ENCODE measurements at places on chromosomes 12 and 14. TPM values are rescaled to one million over a fixed set of nuclear protein-coding genes. Genes with fewer than 3 reads are reported as not detected.

- no peak for DNase-seq
Observed at GRCh38 chr14:96852823-96853422, 55.7 kb downstream of the VRK1 start.

The CATSPERB gene
- not detected for total RNA-seq

The LRRC10 gene
- 27.2 TPM for total RNA-seq

GRCh38 chr14:92924247-92924646, 1.3 kb downstream of the CHGA start:
- no peak for DNase-seq

GRCh38 chr14:92328664-92329255, 5.8 kb downstream of the SLC24A4 start:
- no peak for DNase-seq

DNA sequence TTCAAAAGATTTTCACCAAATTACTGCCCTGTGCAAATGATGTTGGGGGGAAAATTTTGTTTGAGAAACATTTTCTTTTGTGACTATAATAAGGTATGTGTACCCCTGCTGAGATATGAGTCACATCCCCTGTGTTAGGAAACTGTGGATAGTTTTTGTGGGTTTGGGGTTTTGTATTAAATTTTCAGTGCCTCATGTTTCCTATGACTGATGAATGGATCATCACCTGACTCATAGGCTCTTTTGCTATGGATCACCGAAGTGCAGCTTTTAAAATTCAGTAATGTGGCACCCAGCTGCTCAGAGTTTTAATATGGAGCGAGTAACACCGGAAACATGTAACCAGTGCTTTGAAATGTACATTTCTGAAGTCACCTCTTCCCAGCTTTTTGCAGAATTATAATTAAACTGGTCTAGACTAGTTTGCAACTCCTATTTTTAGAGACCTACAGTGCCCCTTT, 167.4 kb upstream of the HMGA2 start:
- DNase-seq = no peak

GRCh38 chr12:88726806-88727720, 146.8 kb upstream of the KITLG start:
- no peak for DNase-seq

DNA sequence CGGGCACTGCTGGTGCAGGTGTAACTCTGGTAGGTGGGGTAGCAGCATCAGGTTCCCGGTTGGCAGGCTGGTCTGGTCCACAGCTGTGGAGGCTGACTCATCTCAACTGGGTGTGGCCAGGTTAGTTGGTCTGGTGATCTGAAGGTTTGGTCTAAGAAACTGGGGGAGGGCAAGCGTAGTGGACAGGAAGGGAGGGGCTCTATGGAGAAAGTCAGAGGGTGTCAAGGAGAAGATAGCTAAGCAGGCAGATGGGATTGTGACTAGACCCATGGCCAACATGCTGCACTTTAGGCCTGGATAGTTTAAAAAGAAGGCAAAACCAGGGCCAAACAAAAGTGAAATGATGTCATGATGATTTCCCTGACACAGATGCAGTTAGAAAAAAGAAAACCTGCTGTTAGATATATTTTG, 7.9 kb downstream of the TRIM9 start:
- DNase-seq = peak; percentile 35

DNA sequence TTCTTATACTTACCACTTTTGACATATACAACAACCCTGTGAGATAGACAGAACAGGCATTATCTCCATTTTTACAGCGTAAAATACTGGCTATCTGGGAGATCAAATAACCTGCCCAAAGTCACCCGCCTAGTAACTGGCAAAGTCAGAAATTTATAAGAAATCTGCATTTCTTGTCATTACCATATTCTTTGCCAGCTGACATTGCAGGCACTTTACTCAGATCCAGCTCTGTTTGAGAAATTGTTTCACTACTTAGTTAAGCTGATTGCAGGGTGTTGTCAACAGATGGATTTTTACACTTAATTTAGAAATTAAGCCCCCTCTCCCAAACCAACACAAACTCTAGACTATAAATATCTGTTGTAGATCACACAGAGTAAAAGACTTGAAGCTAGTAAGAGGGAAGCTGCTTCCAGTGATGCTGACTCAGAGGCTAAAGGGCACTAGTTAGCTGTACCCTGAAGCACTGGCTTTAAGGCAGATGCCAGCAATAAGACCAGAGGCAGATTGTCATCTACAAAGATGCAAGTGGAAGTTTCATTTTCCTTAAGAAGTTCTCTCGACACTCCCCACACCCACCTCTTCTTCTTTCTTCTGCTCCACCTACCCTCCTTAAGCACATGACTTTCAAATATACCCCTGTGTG, 153.1 kb downstream of the ANO6 start:
- no peak for DNase-seq

DNA sequence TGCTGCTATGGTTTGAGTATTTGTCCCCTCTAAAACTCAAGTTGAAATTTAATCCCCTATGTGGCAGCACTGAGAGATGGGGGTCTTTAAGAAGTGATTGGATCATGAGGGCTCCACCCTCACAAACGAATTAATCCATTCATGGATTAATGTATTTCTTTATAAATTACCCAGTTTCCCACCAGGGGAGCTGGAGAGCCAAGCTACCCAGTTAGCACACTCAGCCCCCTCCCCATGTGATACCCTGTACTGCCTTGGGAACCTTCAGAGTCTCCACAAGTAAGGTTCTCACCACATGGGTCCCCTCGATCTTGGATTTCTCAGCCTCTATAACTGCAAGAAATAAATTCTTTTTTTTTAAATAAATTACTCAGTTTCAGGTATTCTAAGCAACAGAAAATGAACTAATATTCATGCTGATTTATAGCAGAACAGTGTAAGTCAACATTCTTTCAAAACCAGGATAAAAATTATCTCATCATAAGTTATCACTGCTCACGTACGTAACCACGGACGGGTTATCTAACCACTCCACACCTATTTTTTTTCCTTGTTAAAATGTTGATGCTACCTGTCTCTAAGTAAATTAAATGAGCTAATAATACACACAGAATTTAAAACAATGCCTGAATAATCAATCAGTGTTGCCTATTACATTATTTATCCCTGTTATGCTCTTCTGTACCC, 3.6 kb downstream of the NAP1L1 start:
- DNase-seq = no peak
